ENCODE measurements at places on chromosomes 2 and 18. TPM values are rescaled to one million over a fixed set of nuclear protein-coding genes. Genes with fewer than 3 reads are reported as not detected.

Gene ICA1L
- 5.4 TPM for total RNA-seq

Gene TBR1
- total RNA-seq: 0.05 TPM

Gene COX5B
- total RNA-seq: 228 TPM

Gene DSG4
- total RNA-seq: not detected

DNA sequence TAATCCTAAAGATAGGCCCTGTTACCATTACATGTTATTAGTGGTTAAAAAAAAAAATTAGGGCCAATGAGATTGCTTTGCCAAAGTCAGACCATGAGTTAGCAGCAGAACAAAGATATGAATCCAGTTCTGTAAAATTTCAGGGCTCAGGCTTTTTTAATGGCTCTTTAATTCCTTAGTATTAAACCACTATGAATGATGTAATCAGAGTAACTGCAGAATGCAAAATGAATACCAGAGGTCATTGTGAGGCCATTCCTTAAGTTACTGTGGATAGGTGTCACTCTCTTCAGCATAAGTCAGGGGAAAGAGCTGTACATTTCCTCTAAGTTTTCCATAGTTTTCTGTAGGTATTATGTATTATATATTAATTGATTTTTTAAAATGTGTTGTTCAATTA, 42.2 kb upstream of the TBR1 start:
- DNase-seq: no peak

GRCh38 chr2:6354546-6354945, 511.2 kb downstream of the CMPK2 start:
- no peak for DNase-seq

GRCh38 chr2:53636596-53636995, 131.0 kb upstream of the CHAC2 start:
- DNase-seq: no peak

DNA sequence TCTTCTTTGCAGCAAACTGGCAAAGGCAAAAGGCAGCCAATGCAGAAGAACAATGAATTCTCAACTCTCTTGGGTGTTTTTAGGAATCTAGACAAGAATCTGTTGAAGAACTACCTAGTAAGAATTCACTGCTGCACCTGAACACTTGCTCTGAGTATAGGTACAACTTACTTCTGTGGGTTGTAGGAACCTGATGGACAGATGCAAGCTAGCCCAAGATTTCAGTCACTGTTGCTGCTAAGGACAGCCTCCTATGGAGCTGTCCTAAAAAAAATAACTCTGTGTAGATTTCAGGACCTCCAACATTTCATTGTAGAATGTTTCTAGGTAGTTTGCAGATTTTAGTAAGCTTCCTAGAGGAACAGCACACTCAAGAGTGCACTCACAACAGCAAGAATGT, 363.5 kb downstream of the CBLN2 start:
- no peak for DNase-seq

DNA sequence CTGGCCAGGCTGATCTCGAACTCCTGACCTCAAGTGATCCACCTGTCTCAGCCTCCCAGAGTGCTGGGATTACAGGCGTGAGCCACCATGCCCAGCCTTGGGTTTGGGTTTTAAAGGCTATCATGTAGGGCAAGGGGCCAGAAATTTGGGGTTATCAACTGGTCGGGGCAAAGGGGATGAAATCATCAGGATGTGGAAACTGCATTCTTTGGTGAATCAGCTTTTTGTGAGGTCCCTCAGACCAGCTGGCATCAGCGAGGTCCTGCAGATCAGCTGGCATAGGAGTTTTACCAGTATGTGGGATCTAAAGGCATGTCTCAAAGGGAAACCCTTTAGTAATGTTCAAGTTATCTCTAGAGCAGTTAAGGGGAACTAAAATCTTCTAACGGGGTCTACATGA, 6.4 kb upstream of the GEMIN6 start:
- no peak for DNase-seq

DNA sequence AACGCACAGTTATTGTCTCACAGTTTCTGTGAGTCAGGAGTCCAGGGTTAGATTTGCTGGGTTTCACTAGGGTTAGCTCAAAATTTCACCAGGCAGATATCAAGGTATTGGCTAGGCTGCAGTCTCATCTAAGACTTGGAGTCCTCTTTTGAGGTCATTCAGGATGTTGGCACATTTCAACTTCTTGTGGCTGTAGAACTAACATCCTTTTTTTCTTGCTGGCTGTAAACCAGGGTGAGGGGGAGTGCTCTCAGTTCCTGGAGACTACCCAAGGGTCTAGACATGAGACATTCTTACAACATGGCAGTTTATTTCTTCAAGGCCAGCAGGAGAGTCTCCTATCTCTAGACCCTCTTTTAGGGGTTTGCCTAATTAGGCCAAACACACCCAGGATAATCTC, 12.8 kb upstream of the CAVIN2 start:
- DNase-seq: no peak

DNA sequence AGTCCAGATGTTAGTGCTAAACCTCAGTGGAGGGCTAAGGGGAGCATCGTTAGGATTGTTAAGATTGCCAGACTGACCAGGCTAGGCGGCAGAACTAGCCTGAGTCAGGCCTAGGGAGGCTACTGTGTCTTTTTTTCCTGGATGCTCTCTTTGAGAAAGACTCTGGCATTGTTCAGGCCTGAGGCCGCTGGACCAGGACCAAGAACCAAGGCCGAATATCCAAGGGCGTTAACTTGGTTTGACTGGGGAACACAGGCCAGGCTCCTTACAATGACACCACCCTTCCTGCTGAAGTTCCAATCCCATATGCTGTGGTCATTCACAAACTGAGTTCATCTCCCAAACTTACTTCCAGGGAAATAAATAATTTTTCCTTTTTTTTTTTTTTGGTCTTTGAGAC, 10.6 kb downstream of the HTRA2 start:
- DNase-seq: no peak

- no peak for DNase-seq
Observed at GRCh38 chr2:197515315-197515738, 539 bp upstream of the MOB4 start.

DNA sequence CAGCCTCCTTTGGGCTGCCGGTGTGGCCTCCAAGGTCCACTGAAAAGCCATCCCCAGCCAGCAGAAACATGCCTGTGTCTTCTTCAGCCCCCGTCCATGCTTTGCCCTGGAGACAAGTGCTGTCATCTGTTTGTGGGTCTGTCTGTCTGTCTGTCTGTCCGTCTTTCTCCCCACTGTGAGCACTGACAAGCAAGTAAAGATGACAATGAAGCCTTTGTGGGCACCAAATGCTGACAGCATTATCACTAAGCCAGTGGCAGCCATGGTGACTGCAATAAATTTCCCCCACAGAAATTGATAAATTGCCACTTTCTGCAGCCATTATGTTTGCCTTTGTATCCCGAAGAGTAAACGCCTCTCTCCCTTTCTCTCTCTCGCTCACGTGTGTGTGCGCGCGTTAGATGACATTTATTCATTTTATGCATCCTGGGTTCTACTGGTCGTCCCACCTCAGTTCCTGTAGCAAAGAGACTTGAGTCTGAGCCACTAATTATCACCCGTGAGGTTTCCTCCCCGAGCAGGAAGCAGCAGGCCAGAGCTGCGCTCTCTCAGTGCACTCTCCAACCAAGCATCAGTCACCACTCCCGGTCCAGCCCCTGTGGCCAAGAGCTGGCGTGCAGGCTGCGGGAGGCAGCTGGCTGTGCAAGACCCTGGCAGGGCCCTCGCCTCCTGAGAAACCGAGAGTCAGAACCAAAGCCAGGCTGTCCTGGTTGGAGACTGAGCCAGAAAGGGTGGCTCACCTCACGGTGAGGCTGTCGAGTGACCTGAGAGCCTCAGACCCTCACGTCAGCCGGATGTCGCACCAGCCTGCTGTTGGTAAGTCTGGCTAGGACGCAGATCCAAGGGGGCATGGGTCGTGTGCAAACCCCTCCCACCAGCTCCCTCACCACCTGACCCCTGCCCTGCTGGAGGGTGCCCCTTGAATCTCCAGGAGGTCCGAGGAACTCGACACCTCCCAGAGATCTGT, 6.9 kb downstream of the STEAP3 start:
- DNase-seq: no peak

DNA sequence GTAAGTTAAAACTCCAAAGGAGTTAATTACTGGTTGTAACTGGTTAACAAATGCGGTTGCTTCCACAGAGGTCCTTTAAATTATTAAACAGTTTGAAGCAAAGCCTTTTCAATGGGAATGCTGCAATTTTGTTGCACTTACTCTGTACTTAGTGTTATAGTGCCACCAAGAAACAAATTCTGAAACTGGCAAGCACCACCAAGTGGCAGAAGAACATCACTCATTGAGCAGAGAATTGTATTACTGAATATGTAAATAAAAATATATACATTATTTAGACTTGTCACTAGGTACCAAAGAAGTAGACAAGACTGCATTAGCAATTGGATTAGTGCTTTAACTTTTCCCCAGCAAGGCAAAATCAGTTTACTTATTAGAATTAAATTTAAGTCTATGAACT, 2.6 kb upstream of the TMEFF2 start:
- no peak for DNase-seq

GRCh38 chr18:48206887-48207286, 202.3 kb downstream of the ZBTB7C start:
- no peak for DNase-seq

GRCh38 chr2:105814291-105814940, 69.7 kb downstream of the NCK2 start:
- no peak for DNase-seq
